NCI-H2081 (cell line): ENCODE measurements at places on chromosomes 4 and X.
A peak's percentile ranks its signal among the peaks of the same experiment; 100 is the strongest.

GRCh38 chr4:19823781-19824180, 427.9 kb upstream of the SLIT2 start:
- no peak for DNase-seq

- DNase-seq: no peak
These were observed 20.2 kb downstream of the PRSS48 start for GRCh38 chr4:151297170-151297569.

- DNase-seq: no peak
These were observed 879.1 kb downstream of the ARAP2 start for GRCh38 chr4:35365186-35365585.

DNA sequence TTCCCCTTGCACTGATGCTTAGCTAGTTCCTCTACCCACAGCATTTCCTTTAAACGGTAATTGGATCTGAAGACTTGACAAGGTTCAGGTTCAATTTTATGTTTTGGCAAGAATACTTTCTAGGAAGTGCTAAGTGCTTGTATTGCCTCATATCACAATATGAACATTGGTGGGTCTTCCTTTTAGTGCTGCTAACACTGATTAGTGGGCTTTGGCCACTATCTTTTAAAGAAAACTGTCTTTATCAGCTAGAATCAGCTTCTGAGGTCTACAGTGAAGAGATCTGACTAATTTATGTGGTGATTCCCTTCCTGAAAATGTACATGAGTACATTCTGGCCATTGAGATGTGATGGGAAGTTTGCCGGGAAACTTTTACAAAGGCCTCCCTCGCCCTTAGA, 316.7 kb upstream of the KLF3 start:
- DNase-seq: no peak

DNA sequence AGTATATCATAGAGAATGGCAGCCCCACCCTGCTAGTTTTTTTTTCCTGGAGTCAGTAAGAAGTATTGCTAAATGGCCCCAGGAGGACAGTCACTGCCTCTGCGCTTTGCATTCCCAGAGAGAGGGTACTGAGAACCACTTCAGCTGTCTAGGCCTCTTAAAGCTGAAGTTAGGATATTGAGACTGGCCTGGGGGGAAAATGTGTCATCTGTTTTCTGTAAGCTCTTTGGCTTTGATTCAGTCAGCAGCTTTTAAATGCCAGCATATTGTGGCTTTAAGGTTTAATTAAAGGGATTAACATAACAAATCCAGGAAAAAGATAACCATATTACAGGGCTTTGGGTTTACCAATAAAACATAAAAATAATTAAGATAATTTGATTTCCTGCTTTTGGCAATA, 852.0 kb downstream of the PCDH18 start:
- no peak for DNase-seq

DNA sequence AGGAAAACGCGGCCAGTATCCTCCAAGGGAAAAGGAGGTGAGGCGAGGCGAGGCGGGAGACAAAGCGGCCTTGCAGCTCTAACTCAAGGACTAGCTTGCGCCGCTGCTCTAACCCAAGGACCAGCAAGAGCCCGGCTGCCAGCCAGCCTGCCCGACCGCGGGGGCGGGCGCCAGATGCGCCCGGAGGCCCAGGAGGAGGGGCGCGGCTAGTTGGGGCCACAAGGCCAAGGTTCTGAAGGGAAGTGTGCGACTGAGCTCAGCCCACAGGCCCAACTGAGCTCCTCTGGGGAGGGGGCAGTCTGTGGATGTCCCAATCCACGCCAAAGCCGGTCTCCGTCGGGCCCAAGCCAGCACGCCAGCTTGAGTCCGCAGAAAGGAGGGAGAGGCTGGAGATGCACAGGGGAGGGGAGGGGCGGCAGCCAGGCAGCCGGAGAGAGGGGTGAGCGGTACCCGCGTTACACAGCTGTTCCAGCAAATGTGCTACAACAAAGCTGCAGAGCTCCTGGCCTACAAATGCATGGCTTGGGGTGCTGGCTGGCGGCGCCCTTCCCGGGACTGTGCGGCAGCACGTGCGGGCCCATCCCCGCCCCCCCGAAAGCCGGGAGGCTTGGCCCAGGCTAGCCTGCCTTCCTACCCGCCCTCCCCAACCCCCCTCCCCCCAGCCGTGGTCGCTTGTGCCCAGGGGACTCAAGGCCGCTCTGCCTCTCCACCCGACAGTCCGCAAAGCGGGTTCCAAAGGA, 637 bp downstream of the AMER1 start:
- peak; percentile 44 for DNase-seq

DNA sequence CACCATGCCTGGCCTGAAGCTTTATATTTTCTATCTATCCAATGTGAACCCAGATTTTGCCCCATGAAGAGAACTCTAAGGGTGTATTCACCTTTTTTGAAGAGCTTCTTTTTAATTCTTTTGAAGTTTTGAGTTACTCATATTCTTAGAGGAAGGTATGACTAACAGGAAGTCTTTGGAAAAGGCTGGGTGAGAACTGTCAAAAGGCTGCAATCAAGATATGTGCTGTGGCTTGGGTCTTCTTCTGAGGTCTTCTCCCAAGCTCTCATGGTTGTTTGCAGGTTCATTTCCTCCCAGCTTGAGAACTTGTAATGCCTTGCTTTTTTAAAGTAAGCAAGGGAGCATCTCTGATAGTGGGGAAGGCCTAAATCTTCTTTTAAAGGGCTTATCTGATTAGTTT, 3.1 kb upstream of the C4orf17 start:
- no peak for DNase-seq

- DNase-seq: no peak
These were observed 141.4 kb upstream of the PAK3 start for GRCh38 chrX:110954428-110955100.

GRCh38 chrX:39626749-39627148, 471.0 kb downstream of the BCOR start:
- DNase-seq: no peak

DNA sequence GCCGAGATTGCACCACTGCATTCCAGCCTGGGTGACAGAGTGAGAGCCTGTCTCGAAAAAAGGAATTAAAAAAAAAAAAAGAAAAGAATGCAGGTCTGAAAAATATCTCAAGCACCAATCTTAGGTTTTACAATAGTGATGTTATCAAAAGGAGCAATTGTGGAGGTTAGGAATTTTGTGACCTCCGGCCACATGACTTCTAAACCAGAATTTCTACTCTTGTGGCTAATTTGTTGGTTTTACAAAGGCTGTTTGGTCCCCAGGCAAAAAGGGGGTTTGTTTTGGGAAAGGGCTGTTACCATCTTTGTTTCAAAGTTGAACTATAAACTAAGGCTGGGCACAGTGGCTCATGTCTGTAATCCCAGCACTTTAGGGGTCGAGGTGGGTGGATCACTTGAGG, 15.4 kb upstream of the ZNF41 start:
- DNase-seq: no peak

- DNase-seq: no peak
These were observed 3.1 kb upstream of the SLC6A8 start for GRCh38 chrX:153684467-153685155.

DNA sequence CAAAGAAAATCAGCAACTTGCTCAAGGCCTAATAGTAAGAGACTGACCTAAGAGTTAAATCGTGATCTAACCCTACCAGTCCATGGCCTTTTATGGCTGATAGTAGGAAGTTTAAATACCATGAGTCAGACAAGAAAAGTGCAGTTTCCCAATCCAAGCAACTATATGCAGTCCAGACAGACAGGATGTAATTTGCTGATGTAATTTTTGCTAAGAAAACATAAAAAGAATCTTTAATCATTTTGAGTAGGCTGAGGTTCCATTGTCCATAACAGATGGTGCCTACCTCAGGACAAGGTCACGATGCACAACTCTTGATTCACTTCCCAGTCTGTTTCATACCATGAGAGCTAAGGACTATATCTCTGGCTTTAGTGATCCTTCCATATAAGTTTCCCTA, 317.5 kb upstream of the GRIA3 start:
- DNase-seq: no peak

DNA sequence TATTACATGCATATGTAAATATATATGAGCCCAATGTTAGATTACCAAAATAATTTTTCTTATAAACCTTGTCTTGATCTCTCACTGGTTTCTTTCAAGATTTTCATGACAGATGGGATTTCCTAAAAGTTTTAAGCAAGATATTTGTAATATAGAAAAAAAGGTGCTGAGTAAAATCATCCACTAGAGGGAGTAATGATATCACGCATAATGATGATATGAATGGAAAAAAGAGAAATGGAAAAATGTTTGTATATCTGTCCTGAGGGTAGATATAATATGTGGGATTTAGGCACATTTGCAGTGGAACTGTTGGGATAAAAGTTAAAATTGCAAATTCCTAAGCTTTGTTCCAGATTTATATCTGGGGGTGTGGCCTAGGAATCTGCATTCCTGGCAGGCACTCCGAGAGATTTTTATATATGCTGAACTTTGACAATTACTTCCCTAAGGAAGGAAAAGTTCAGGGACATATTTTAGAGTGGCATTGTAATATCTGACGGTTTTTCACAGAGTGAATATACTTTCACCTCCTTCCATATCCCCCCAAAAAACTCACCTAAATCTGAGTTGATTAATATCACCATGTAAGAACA, 60.5 kb downstream of the TMA16 start:
- peak; percentile 4 for DNase-seq

- DNase-seq: no peak
These were observed 78.4 kb downstream of the PDS5A start for GRCh38 chr4:39899291-39899690.

- DNase-seq: peak; percentile 73
These were observed 637.8 kb downstream of the RAB28 start for GRCh38 chr4:12846368-12846767.

DNA sequence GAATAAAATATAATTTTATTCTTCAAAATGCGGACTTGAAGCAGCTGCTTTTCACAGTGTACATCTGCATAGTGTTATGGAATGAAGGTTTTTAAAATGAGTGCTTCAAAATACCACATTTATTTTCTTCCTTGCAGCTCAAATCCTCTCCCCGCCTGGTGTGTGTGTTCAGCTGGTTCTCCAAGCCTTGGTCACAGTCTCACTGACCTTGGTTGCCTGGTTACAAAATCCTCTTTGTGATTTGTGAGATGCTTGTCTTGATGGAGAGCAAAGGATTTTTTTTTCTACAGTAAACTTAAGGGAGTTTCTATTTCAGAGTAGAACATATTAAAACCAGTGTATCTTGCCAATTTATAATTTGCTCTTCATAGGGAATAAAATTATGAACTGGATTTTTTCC, 139.2 kb downstream of the PCDH18 start:
- DNase-seq: peak; percentile 50

DNA sequence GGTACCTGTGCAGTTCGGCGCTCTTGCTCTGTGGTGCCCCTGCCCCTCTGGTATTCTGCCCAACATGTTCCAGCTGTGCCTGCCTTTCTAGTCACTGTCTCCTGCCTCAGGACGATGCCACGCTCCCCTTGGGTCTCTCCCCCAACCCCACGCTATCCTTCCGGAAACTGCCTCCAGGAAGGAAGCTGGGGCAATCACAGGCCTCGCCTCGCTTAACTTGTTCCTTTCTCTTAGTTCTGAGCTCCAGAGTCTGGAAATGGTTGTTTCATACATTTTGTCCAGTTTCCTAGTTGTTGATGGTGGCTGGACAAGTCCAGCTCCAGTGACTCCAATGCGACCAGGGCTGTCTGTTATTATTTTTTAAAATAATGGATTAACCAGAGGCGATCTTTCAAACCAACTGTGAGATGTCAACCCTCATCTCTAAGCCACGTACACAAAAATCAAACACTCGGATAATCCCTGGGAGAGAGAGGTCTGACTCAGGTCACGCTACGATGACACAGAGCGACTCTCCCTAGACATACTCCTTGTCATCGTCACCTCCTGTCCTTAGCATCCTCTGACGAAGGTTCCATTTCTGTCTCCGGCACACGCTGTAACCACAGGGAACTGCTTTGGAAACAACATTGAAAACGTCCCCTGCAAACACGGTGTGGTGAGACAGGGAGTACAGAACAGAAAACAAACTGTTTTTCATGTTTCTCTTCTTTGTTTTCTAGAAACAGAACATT, 62.5 kb downstream of the ABLIM2 start:
- no peak for DNase-seq

DNA sequence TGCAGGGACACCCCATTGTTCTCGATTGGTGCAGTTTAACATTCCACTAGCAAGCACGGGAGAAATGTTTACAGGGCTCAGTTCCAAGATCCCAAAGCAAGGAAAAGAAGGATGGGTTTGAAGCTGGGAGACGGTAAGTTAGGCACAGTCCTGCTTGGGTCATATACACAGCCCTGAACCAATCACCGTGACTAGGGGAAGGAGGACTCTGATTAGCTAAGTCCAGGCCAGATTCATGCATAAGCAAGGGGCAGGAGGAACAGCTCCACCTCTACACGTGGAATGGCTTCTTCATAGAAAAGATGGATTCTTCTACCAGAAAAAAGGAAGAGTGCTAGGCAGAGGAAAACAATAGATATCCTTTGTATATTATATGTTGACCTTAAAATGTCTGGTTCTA, 11.0 kb upstream of the EXOC1L start:
- DNase-seq: no peak

DNA sequence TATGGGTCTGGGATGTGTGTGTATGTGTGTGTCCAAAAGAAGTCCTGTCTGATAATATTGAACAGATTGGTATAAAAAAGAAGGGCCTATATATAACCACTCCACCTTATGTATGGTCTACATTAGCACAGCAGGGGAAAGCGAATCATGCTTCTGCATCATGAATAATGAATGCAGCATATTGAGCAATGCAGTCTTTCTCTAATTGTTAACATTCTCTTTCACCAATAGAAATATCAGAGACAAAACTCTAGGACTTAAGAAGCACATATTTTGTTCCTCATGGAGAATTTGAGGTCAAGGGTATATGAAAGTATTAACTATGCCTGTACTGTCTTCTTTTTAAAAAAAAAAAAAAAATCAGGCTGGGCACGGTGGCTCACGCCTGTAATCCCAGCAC, 264.3 kb upstream of the NOCT start:
- DNase-seq: no peak

DNA sequence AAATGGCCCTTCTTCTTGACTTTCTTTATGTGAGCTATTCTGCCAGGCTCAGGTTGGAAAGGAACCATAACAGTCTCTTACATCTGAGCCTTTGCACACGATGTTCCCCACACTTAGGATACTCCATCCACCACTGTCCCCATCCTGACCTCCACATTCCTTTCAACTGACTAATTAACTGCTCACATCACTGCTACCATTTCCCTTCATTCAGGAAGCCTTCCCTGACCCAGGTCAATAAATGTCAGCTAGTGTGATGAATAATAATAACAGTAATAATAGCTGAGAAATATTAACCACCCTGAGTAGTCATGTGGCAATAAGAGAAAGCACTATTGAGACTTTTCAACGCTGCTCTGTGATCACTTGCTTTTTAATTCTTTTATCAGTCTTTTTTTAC, 291.7 kb downstream of the KCNIP4 start:
- DNase-seq: no peak
